Muscle of leg (tissue), 16 donors: ENCODE measurements at places on chromosomes 6 and 20.

DNA sequence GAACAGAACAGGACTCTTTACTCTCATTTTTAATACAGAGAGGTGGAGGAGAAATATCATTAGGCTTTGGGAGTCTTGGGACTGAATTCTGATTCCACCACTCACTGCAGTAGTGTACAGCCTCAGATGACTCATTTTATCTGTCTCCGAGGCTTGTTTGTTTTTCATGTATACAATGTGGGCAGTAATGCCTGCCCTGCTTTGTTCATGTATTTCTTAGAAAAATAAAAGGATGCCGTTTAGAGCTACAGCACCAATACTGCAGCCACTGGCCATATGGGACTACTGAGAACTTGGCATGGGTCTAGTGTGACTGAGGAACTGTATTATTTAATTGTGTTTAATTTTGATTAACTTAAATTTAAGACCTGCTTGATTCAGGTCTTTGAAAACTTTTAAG, 41.2 kb upstream of the JAG1 start:
- no peak for DNase-seq

GRCh38 chr6:125346926-125347563, 45.3 kb upstream of the HDDC2 start:
- DNase-seq: no peak

- DNase-seq: peak; percentile 67
Observed at GRCh38 chr6:3943331-3943765, 94.2 kb downstream of the FAM50B start.

GRCh38 chr6:163719028-163719742, 304.7 kb downstream of the QKI start:
- no peak for DNase-seq

DNA sequence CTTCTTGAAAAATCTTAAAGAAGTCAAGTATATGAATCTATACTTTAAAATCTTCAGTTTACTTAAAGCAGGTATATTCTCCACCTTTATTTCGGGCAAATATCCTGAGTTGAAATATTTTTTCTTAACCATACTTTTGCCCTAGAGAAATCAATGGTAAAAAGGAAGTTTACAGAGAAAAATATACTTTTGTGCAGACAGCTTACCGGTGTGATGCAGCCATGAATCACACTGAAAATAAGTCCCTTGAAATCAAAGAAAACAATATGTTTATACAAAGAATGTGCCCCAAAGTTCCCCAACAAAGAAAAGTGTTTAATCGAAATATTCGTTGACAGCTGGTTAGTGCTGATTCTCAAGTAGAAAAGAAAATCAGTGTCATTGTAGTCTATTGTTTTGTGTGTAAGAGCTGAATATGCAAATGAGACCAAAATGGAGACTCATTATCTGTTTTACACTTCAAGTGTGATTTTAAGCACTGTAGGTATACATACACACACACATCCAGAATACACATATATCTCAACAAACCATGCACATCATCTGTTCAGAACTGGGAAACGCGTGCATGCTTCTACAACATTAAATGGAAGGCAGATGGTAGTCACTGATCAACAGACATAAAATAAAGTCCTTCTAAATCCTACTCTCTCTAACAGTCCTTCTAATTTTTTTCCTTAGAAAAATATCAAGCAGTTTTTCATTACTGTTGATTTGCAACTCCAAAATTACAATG, 73.3 kb downstream of the BTBD9 start:
- no peak for DNase-seq

- DNase-seq: no peak
Observed at GRCh38 chr20:42461965-42462593, 727.6 kb downstream of the PTPRT start.

DNA sequence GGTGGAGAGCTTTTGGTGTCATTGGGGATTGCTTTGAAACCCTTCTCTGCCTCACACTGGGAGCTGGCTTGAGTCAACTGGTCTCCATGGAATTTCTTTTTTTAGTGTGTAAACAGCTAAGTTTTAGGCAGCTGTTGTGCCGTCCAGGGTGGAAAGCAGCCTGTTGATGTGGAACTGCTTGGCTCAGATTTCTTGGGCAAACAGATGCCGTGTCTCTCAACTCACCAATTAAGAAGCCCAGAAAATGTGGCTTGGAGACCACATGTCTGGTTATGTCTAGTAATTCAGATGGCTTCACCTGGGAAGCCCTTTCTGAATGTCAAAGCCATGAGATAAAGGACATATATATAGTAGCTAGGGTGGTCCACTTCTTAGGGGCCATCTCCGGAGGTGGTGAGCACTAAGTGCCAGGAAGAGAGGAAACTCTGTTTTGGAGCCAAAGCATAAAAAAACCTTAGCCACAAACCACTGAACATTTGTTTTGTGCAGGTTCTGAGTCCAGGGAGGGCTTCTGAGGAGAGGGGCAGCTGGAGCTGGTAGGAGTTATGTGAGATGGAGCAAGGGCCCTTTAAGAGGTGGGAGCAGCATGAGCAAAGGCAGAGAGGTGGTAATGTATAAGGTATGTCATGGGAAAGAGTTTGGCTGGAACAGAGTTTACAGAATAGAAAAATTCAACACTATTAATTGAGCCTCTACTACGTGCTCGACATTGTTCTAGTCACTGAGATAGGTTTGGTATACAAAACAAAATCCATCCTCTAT, 31.2 kb downstream of the SRSF3 start:
- peak; percentile 88 for DNase-seq

DNA sequence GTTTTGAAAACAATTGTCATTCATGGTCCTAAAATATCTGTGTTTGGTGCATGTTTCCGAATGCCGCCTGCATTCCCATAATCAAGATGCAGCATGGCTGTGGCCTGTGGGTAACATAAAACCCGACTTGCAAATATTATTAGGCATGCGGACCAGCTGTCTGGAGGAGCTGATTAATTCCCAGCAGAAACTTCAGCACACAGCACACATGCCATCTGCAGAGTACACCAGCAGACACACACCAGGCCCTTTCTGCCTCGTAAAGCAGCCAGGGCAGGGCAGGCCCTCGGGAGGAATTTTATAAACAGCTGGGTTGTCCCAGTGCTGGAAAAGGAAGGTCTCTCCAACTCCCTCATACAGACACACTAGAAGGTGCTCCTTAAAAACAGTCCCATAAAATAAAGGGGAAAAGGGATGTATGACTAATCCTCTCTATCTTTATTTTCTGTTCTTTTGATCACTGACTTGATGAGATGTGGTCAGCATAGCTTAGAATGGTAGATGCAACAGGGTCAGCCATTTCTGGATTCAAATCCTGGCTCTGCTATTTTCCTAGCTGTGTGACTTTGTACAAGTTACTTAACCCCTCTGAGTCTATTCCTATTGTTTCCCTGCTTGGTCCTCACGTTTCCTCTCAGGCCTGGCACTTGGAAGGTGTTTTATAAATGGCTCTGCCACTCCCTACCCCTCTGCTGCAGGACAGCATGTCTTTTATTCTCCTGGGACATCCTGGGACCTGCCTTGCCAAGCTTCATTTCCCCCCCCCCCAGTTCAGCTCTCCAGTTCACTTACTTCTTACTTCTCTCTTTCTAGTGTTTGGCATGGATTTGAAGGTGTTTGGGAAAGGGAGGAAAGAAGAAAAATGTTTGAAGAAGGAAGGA, 85.9 kb upstream of the TRAF3IP2 start:
- DNase-seq: peak; percentile 89

DNA sequence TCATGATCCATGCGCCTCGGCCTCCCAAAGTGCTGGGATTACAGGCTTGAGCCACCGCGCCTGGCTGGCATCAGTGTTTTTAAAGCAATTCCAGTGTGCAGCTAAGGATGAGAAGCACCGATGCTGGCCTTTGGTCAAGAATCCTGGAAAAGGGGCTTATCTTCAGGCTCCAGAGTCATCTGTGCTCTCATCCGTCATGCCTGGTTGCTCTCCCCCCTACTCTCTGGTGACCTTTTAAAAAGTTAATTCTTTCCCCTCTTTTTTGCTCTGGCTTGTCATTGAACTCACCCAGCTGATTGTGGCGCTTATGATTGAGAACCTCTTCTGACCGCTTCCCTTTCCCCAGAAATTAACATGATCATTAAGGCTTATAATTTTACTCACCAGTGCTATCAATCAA, 28.7 kb downstream of the NR2E1 start:
- DNase-seq: no peak

DNA sequence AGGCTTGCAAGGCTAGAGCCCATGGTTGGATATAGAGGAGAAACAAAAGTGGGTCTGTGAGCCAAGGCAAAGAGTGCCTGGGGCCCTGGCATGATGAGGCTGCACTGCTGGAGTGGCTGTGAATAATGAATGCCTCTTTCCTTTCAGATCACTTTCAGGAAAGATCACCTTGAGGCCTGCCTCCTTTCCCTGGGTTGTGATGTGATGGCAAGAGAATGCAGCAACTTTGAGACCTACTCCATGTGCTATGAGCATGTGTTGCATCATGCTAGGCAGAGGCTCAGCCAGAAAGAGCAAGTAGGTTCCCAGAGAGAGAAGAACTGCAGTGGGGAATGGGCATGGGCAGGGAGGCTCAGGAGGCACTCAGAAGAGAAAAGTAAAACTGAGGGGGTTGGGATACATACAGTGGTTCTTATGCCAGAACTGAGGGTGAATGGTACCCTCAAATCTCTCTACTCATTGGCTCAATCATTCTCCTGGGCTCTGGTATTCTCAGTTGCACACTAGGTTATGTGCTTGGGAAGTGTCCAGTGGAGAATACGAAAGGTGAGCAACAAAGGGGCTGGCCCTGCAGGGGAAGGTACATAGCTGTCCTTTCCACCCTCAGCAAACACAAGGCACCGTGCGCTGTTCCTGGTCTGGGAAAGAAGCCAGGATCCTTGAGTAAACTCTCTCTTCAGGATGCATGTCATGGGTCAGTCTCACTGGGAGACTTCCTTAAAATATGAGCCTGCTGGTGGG, 45.9 kb downstream of the CD164 start:
- no peak for DNase-seq

- peak; percentile 61 for DNase-seq
Observed at GRCh38 chr6:47478233-47479139, 897 bp downstream of the CD2AP start.

GRCh38 chr6:12395898-12396297, 105.7 kb downstream of the EDN1 start:
- no peak for DNase-seq

DNA sequence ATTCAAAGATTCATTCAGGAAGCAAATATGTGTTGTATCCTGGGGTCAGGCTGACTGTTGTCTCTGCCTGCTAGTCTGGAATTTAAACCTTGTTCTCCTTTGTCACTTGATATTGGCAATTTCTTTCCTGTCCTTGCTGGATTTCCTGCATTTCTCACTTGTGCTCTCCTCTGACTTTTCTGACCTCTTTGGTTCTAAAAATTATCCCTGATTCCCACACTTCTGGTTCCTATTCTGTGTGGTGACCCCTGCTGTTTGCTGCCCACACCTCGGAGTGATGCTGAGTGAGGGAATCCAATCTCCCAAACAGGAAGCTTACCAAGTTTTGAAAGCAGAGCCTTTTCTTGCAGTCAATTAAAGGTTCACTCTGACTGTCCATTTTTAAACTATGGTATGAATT, 345.3 kb downstream of the CDKAL1 start:
- DNase-seq: no peak

GRCh38 chr20:7935027-7935551, 5.2 kb downstream of the HAO1 start:
- no peak for DNase-seq

- DNase-seq: no peak
Observed at GRCh38 chr20:3082955-3083952, 1.3 kb downstream of the AVP start.

DNA sequence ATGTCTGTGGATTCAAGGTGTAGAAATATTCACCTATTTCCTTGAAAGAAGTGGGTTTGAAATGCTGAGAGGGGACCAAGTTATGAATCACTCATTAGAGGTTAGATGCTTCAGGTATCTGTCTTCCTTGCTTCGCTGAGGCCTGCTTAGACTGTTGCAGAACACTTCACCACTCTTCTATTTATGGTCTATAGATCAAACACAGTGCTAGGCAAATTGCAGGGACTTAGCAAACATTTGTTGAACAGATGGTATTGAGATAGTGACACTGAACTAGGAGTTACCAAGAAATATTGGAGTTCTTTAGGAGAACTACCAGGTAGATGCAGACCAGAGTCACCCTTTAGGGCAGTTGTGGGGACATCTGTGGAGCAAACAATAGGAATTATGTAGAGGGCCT, 123.8 kb downstream of the RFPL4B start:
- DNase-seq: no peak

- DNase-seq: peak; percentile 70
Observed at GRCh38 chr6:113433335-113433991, 423.7 kb upstream of the MARCKS start.
